ENCODE measurements at places on chromosomes 4 and X.

DNA sequence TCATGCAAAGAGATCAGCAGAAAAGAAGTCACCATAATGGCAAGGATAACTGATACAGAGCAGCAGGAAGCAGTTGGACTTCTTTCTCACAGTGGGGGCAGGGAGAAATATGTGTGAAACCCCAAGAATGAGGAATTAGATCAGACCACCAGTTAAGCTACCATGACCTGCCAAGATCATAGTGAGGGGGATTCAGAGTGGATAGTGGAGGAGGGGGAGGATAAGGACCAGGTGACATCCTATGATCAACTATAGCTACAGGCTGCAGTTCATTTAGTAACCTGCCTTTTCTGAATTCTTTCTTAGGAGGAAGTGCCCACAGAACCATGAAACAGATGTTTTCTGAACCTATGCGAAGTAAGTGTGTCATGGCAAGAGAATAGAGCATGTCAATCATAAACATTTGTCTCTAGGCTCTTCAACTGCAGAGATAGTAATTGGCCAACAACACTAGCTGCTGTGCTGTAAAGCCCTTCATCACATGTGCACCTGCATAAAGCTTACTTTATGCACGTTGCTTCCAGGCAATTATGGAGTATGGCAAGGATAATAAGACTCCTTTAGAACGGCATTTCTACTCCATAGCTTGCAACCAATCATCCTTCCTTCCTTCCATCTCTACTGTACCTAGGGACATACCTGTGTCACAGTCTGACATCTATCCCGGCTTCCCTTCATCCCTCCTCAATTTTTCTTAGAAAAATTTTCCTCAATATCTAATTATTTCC lies 329.7 kb downstream of the EPHA5 start:
- DNase-seq: no peak

DNA sequence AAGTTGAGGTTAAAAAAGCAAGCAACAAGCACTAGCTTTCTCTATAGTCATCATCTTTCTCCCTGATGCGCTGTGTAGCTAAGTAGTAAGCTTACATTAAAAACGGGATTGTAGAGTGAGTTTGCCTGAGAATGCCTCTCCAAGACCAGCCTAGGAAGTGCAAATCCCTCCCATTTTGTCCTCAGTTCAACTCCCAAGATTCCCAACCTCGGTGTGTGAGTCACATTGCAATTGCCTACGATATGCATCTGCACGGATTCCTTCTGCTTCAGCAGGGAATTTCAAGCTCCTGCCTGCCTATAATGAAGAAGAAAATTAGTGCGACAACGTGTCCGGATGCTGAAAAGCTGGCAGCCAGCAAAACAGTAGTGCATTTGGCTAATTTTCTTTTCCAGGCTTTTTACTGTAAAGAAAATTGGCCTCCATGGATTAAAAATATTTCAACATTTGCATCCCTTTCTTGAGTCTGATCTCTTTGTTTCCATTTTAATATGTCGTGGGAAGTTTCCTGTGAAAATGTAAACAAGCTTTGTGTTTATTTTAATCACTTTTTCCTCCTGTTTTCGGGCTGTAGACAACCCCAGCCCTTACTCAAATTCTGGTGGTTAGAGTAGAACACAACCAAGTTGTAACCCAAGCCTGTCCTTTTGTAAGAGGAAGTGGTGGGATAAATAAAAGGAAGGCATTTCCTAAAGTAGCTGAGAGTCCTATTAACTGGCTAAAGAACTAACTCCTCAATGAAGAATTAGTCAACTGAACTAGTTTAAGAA lies 58.4 kb upstream of the TET2 start:
- no peak for DNase-seq

GRCh38 chr4:152776352-152776751 lies 3.2 kb downstream of the TIGD4 start:
- no peak for DNase-seq

DNA sequence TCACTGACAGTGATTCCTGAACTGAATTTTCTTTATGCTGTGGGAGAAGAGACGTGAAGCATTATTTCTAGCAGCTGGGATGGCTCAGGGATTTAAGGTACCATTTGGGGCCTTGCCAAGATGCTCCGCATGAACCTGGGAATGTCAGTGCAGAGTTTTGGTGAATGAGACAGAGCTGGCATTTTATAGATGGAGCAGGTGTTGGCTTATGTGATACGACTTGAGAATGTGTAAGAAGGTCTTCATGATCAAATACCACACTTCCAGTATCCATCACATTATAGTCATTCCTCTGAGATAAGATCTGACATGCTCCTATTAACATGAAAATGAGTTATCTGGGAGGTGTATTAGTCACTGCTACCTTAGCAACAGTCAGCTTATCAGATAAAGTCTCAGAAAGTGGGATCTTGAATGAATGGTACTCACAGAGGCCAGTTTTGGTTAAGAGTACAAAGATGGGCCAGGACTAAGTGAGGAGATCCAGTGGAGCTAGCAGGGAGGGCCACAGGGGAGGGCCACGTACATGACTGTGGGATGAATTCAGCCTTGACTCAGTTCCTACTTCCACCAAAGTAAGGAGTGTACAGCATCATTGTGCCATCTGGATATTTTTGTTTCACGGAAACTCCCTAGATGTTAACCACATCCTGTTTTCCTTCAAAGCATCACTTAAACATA lies 116.7 kb downstream of the SPCS3 start:
- no peak for DNase-seq

DNA sequence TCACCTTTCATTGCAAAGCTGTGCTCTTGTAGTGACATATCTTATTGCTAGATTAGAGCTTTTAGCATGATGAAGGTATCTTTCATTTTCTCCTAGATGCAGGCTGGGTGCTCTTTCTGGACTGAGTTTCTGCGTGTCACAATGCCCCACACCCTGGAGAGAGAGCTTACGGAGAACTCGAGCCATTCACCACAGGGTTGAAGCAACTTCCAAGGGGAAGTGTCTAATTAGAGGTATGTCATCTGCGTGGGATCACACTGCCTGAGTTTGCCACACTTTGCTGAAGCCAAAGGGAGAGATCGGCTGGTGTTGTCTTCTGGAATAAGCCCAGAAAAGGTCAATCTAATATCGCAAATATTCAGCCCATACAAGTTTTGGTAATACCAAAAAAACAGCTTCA lies 179.3 kb upstream of the MBNL3 start:
- DNase-seq: no peak

DNA sequence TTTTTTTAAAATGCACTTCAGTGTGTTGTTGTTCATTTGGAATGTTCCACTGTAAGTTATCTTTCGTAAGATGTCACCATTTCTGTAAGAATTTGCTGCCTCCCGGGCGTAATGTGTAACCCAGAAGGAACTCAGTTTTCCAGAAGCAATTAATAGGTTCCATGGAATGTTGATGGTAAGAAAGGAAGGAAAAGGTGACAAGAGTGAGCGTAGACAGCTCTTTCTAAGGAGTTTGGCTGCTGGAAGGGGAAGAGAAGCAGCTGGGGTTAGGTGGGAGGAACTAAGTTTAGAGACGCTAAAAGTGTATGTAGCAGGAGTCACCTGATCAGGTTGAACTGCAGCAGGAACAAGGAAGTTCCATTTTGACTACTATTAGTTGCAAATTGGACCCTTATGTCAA lies 35.9 kb downstream of the PNMA5 start:
- no peak for DNase-seq

DNA sequence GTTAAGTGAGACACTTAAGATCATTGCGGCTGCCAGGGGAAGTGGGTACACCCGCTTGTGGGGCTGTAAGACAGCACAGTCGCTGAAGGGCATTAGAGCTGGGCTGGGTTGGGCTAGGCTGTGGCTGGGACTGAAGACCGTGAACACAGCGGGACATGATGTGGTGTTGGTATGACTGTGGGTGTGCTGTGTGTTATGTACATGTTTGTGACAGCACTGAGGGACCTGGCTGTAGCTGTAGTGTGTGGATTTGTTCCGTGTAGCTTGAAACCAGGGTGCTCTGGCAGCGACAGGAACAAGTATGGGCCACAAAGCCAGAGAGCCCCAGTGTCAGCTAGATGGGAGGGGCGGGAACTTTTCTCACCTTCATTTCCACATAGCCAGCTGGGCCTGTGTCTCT lies 82.1 kb downstream of the NHSL2 start:
- DNase-seq: no peak
